ENCODE measurements at places on chromosomes 7 and 10.

- DNase-seq, result no peak
These were observed 30.2 kb upstream of the INSIG1 start for GRCh38 chr7:155267436-155267835.

DNA sequence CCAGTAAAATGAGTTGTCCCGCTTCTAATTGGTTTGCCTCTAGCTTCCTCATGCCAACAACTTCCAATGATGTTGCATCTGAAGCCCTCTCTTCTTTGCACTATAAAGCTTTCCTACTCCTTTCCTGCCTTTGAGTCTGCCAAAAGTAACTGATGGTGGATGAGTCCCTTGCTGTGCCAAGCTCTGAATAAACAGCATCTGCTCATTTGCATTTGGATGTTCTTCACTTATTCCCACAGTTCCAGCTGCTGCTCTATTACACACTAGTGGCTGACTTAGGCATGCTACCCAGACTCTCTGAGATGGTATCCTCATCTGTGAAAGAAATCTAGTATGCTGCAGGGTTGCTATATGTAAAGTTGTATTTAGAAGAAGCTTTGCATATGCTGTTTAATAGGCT lies 24.9 kb downstream of the SFR1 start:
- no peak for DNase-seq

DNA sequence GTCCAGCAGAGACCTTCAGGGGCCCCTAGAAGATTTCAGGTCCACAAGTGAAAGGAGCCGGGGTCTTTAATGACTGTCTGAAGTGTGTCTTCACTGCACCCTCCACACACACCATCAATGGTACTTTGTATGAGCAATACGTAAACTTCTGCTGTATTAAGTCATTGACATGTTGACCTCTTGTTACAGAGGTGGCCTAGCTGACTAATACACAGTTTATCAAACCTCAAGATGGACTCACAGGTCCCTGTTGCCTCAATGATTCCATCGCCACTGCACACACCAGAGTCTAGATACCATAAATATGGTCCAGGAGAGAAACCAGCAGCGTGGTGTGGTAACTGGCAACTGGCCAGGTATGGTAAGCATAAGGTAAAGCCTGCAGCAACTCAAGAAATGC lies 19.5 kb downstream of the KCNMA1 start:
- DNase-seq, result no peak

GRCh38 chr10:49008505-49009198 lies 69.0 kb upstream of the LRRC18 start:
- DNase-seq, result no peak

GRCh38 chr7:14235056-14235455 lies 245.6 kb upstream of the ETV1 start:
- DNase-seq, result no peak

DNA sequence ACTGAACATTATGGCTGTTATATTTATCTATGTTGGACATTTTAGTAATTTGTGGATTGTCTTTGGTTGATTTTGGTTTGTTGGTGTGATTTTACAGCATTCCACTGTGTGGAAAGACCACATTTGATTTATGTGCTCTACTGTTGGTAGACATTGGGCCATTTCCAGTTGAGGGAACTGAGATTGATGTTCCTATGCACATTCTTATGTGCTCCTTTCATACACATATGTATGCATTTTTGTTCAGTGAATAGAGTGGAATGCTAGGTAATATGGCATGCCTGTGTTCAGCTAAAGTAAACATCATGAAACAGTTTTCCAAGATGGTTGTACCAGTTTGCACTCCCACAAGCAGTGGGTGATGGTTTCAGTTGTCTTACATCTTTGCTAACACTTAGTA lies 15.1 kb downstream of the CACNB2 start:
- DNase-seq, result no peak

- DNase-seq, result no peak
These were observed 274.2 kb upstream of the HABP2 start for GRCh38 chr10:113278664-113279063.

GRCh38 chr10:7314170-7314569 lies 96.7 kb downstream of the SFMBT2 start:
- DNase-seq, result no peak

DNA sequence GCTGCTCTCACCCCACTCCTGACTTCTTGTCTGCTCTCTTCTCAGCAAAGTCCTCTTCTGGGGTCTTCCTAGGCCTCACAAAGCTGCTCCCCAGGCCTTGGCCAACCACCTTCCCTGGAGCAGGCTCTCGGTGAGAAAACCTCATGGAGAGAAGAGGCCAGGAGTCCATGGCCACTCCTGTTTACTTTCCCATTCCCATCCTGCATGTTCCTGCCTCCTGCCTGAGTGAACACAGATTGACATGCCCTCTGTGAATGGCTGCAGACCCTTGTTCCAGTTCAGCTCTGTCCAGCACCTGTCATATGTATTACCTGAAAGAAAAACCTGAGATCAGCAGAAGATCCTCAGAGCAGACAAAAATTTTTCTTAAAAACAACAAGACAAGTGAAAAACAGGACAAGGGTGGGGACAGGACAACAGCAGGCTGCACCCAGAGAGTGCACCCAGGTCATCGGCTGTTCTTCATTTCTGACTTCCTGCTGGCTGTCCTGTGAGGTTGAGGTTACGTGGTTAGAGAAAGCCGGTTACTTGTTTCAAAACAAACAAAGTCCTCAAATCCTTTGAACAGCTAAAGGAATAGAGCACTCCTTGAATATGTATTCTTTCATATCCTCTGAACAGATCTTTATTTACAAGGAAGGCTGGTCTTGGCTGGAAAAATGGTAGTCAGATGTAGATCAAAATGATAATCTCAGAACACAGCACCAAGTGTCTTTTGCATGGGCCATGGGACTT lies 34.0 kb upstream of the DLD start:
- no peak for DNase-seq

GRCh38 chr10:84563868-84564267 lies 235.5 kb downstream of the CCSER2 start:
- no peak for DNase-seq

- no peak for DNase-seq
These were observed 123.5 kb downstream of the AHR start for GRCh38 chr7:17421941-17422340.

GRCh38 chr10:121772884-121773283 lies 154.9 kb downstream of the ATE1 start:
- no peak for DNase-seq

- no peak for DNase-seq
These were observed 603.5 kb downstream of the ARL4A start for GRCh38 chr7:13290975-13291374.

DNA sequence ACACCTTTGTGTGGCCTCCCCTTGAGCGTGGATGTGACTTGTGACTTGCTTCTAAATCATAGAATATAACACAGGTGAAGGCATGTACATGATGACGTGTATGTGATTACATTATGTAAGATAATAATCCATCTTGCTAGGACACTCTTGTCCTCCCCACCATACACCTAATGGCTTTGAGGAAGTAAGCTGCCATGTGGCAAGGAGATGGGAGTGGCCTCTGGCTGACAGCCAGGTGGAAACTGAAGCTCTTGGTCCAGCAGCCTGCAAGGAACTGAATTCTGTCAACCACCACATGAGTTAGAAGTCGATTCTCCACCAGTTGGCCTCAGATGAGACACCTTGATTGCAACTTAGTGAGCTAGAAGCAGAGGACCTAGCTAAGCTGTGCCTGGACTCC lies 67.4 kb upstream of the ELN start:
- no peak for DNase-seq

- no peak for DNase-seq
These were observed 9.0 kb upstream of the CHUK start for GRCh38 chr10:100238429-100238828.

- no peak for DNase-seq
These were observed 106.1 kb downstream of the CHN2 start for GRCh38 chr7:29300649-29301048.

DNA sequence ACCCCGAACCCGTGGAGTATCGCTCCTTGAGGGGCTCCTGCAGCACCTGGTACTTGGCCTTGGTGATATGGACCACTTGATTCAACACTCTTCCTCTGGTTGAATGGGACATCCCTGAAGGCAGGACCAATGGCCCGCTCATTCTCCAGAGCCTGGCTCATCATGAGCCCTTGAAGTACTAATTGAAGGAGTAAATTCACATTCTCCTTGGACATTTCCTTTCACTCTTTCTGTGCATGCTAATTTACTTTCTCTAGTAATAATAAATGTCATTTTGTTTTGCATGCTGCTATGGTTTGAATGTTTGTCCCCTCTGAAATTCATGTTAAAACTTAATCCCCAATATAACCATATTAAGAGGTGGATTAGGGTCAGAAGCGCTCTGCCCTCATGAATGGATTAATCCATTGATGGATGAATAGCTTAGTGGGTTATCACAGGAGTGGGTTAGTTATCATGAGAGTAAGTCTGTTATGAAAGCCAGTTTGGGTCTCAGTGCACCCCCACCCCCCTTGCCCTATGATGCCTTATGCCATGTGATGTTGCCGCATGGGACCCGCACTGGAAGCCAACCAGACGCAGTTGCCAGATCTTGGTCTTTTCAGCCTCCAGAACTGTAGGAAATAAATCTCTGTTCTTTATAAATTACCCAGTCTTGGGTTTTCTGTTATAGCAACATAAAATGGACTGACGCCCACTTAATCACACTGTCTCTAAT lies 23.8 kb downstream of the FGFBP3 start:
- no peak for DNase-seq

DNA sequence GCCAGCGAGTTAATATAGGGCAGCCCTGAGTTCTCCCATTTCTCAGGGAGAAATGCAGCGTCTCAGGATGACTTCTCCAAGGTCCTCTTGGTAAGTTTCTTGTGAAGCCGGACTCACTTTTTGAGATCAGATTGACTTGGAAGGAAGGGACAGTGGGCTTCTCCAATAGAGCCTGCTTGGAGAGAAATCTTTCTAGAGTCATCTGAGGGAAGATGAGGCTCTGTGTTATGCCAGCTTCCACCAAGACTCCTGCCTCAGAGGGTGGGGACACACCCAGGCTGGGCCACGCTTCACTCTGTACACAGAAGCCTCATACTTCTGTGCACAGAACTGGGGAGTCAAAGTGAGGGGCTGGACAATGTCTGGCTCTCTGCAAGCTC lies 5.6 kb downstream of the C10orf105 start:
- DNase-seq, result no peak

DNA sequence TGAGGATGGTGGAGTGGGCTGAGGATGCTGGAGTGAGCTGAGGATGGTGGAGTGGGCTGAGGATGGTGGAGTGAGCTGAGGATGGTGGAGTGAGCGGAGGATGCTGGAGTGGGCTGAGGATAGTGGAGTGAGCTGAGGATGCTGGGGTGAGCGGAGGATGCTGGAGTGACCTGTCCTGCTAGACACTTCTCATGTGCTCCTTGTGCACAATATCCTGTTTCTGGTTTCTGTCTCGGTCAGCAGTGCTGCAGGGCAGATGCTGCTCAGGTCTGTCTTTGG lies 29.2 kb downstream of the ANXA8 start:
- no peak for DNase-seq

- DNase-seq, result no peak
These were observed 241.5 kb upstream of the PFKP start for GRCh38 chr10:2825841-2826240.

DNA sequence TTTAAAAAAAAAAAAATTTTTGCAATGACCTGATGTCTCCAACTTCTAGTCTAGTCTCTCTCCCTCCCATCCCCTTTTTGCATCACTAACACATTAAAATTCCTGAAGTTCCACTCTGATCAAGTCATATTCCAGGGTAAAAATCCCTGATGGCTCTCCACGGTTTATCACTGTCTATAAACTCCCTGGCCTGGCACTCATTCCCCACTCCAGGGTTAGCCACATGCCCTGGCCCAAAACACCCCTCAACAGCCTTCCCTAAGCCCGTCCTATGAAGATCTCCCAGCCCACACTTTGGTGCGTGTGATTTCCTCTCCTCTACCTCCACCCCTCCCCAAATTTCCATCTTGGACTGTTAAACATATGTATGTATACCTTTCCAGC lies 125.4 kb downstream of the JAZF1 start:
- no peak for DNase-seq

DNA sequence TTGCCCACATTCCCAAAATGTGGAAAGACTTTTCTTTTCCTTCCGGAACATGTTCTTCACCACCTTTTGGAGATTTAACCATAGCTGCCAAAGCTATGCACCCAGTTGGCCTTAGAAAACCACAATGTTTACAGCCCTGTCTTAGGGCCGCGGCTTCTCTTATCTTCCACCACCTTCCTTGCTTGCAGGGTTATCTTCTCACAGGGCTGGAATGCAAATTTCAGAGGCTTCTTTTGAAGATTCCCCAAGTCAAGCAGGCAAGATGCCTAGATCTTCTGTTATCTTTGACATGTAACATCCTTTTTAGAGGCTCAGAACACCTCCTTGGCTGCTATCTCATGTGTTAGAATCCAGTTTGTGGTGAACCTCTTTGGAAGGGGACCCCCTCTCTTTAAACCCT lies 11.1 kb downstream of the KCTD7 start:
- DNase-seq, result no peak

GRCh38 chr7:165661-166337 lies 26.6 kb upstream of the FAM20C start:
- no peak for DNase-seq

DNA sequence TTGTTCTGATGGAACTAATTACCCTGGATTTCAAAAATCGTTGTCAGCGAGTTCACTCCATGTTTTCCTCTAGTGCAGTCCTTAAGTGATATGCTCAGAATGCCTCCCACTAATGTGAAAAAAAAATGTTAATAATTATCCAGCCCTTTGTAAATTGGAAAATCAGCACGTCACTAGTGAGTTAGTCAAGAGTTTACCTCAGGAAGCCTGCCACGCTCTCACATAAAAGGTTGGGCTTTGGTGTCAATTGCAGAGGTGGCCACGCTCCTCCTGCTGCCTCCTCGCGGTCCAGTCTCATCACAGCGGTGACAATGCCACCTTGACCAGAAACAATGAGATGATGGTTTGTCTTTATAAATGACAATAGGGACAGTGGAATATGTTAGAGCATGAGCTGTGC lies 22.5 kb downstream of the UPP1 start:
- DNase-seq, result no peak

GRCh38 chr10:119541459-119542356 lies 811 bp downstream of the RGS10 start:
- DNase-seq, result no peak

DNA sequence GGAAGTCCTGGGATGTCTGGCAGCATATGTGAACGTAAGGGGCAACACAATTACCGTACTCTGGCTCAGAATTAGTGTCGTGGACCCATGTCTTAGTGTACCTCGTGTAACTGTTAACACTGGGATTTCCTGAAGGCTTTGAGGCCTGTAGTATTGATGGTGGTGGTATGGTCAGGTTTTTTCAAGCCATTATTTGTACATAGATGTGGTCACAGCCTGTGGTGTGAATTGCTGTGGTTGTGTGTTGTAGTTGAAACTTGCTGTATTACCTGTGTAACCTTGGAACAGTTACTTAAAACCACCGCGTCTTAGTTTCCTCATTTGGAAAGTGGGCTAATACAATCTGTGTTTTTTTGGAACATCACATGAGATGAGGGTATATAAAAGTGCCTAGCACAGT lies 5.3 kb downstream of the EXOC4 start:
- no peak for DNase-seq

Data from thoracic aorta (tissue), 2 donors.